Right lobe of liver (tissue), 6 donors: ENCODE measurements at places on chromosomes 7 and 10.

DNA sequence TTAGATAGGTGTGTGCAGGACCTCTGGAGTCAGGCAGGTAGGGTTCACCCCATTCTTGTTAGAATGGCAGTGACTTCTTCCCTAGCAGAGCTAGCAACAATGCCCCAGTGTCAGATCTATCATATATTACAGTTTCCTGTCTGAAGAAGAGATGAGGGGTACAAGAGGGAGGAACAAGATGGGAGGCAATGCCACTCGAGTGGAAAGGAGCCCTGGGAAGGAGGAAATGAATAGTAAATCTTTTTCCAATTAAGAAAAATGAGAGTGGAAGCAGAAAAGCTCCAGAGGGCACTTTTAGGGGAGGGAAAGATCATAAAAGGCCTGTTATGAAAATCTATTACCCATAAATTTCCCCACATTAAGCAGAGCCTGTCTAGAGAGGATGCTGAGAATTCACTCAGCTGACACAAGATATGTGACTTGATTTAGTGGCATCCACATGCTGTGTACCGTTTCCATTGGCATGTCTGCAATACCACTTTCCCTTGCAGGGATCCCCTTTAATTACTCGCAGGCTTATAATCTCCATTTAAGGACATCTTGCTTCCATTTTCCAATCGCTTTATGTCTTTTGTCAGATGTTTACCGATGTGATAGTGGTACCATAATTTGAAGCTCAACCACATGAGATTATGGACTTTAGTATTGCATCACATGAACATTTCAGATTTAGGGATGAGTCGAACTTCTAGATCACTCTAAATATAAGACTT lies 70.0 kb upstream of the AGBL3 start:
- DNase-seq, result no peak

GRCh38 chr7:111650456-111650999 lies 88.2 kb upstream of the IMMP2L start:
- DNase-seq, result no peak

DNA sequence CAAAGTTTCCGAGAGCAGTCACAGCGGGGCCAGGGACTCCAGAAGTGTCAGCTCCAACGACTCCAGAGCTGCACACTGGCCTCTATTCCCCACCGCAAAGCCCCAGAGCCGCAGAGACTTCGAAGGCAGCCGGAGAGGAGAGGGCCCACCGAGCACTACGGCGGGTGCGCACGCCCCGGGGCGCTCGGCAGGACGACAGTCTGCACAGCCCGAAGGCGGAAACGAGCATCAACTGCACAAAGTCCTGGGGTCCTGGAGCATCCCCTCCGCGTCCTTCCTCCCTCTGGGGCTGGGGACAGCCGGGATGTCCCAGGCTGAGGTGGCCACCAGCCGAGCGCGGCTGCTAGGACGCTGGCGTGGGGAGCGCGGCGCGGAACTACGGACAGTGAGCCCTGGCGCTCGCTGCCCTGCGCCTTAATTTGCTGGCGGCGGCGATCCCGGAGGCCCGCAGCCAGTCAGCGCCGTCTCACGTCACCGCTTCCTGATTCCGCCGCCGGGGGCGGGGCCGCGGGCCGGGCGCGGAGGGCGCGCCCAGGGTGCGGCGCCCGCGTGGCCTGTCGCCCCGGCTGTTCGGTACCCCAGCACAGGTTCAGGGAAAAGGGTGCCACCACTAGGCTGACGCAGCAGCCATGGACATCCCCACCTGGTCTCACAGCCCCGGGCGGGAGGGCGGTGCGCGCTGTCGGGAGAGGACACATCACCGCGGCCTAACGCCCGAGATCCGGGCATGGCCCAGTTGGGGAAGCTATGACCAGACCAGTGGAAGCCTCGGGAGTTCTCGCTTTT lies at the start of gene TBX20:
Gene TBX20, minus strand, starts transcription at position 391 of the 786 bp plus-strand sequence. CDS start 480 bp downstream, outside the sequence.
- DNase-seq, result peak; percentile 56

- DNase-seq, result no peak
Observed at GRCh38 chr7:149772241-149772955, 990 bp downstream of the ZNF467 start.
